Lung (tissue), 17 donors: ENCODE measurements at places on chromosomes 1 and 21. TPM values are rescaled to one million over a fixed set of nuclear protein-coding genes. Genes with fewer than 3 reads are reported as not detected.

SYCP1 gene
- total RNA-seq: not detected

SRGAP2B gene
- total RNA-seq: 49.8 TPM

PGLYRP4 gene
- 3.1 TPM for total RNA-seq

F3 gene
- 238 TPM for total RNA-seq

TEX50 gene
- total RNA-seq: not detected

DNA sequence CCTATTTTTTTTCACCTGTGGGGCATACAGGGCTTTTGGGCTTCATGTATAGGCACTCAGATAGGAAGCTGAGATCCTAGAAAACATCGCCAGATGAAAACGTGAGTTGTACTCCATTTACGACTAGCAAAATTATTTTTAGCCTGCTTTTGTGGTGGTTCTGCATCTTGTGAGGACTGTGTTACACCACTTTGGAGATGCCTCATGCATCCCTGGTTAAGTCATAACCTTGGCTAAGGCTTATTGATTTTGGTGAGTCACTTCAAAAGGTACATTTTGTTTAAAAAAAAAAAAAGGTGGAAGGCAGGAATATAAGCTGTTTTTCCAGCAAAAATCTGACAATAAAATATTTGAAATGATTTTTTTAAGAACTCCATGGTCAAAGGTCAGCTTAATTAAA is 101.8 kb upstream of the OLFM3 start:
- DNase-seq: no peak

DNA sequence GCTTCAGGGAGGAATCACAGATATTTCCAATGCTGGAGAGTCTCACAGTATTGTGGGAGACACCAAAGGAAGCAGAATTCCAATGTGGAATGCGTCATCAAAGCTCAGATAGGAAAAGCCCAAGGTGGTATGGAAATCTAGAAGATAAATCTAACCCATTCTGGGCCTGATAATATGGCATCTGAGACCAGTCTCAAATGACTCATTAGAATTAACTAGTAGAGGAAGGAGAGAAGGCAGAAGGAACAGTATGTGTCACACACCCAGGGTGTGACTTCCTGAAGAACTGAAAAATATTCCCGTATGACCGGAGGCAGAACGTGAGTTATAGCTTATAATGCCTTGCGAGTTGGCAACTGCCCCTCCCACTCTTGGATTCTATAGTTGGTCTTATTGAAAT is 499.2 kb downstream of the PLPP3 start:
- DNase-seq: no peak

GRCh38 chr1:28313702-28314546 is 14.9 kb upstream of the MED18 start:
- DNase-seq: no peak

DNA sequence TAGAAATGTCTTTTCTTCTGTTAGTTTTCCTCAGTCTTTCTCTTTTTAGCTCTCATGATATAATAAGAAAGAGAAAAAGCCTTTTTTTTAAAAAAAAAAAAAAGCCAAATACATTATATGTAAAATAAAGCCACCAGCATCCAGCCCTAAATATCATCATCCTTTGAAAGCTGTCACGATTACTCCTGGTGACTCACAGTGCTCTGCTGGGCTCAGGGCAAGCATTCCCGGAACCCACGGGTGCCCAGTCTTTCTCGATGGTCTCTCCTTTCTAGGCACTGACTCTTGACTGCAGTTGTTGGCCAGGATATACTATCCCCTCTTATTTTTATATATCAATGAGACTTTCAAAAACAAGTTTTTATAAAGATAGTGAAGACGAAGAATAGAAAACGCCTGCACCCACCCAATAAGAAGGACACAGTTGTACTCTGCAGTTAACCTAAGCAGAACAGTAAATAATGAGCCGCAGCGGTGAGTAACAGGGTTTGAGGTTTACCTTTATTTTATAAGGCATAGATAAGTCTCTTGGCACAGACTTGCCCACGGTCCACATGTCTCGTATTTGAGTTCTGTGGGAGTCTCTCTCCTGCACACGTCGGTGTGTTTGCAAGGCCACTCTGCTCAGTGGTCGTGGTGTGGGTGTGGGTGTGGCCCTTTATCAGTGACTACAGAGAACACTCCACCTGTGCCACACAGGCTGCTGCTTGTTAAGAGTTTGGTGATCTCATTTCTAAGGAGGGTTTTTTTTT is 15.7 kb upstream of the MX2 start:
- no peak for DNase-seq

DNA sequence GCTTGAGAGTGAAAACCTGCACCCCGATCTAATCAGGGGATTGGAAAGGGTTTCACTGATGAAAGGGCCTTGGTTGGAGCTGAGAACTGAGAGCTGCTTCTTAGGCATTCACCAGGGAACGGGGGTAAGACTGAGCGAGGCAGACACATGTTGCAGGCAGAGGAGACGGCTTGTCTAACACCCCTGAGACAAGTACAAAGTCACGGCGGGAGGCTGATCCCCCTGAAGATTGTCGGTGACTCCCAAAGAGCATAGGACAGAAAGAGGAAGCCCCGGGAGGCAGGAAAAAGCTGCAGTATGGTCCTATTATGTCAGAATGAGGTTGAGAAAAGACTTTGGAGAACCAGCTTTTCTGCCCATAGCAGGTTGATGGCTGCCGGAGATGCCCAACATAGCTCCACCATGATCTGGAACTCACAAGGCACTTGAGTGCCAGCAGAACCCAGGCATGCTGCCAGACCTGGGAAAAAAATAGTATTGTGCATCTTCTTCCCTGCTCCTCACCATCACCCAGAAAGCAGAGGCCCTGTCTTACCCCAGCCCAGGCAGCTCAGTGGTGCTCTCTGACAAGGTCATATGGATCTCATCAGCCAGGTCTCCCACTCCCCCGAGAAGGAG is 463.9 kb upstream of the PROX1 start:
- no peak for DNase-seq

DNA sequence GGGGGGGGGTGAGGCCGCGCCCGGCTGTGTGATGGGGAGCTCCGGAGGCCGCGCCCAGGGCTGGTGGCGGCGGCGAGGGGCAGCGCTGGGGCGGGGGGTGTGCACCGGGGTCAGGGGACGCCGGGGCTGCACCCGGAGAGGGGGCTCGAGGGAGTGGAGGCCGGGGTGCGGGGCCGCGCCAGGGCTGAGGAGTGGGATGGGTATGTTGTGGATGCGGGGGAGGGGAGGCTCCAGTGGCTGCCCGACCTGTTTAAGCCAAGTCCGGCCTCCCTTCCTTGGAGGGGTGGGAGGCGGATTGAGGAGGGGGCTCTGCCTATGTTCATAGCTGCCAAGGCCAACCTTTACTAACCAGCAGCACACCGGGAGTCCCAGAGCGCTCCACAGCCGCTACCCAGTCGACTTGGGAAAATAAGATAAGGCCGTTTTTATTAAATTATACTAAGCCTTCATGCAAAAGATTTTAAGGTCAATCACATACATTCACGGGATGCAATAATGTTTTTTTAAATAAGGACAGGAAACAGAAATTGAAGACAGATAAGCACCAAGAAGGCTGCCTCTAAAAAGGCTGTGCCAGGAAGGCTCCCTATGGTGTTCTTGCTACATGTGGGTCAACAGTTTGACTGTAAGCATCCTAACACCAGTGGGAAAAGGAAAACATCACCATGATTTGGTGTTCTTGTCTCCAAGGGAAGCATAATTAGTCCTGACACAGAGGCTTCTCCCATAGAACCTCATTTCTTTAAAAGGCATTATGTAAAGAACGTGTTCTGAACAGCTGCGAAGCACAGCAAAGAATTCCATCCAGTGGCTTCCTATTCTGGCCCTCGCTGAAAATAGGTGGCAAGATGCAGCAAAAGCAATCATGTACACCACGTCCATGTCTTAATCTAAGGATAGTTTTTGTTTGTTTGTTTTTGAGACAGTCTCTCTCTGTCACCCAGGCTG is 626 bp upstream of the HLCS start:
- DNase-seq: peak; percentile 36

- no peak for DNase-seq
Measured at GRCh38 chr1:163063610-163064009, 5.6 kb upstream of the RGS4 start.

DNA sequence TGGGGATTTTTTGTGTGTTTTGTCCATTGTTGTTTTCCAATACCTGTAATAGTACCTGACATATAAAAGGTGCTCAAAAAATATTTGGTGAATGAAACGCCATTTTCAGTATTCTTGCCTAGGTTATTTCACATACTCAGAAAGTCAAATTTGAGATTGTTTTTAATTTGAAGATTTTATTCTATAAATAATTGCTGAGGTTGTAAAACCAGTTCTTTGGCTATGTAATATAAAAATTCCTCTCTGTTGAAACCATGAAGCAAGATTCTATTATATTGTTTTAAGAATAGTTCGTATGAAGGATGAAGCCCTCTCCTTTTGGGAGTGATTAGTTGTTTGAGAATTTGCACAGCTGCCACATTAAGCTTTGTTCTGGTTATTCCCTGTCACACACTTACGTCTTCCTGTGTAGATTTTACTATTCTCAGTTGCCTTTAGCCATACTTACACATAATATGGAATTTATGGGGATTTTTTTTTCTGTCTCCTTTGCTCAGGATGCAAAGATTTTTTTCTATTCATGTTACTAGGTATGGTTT is 60.2 kb upstream of the MPC2 start:
- DNase-seq: no peak

GRCh38 chr1:170377896-170378634 is 153.9 kb upstream of the GORAB start:
- peak; percentile 23 for DNase-seq

DNA sequence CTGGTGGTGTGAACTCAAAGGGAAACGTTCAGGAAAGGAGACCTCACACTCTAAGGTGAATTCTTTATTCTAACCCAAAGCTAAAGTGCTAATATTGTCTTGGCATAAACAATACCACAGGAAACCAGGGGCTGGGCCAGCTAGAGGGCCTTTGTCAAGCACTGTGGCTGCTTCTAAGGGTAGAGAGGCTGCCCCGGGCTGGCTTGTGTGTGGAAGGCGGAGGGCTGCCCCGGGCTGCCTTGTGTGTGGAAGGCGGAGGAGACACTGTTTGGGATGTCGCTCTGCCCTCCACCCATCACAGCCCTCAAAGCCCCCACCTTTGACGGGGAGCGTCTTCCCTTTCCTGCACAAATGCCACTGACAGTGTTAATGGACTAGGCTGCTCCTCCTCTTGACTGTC is 216.8 kb downstream of the TOMM20 start:
- DNase-seq: no peak

GRCh38 chr1:203600782-203601513 is 25.7 kb upstream of the ATP2B4 start:
- DNase-seq: no peak

- peak; percentile 62 for DNase-seq
Measured at GRCh38 chr1:154943649-154944400, 7.3 kb upstream of the PMVK start.

GRCh38 chr21:33994373-33994772 is 78.8 kb upstream of the ATP5PO start:
- DNase-seq: no peak

DNA sequence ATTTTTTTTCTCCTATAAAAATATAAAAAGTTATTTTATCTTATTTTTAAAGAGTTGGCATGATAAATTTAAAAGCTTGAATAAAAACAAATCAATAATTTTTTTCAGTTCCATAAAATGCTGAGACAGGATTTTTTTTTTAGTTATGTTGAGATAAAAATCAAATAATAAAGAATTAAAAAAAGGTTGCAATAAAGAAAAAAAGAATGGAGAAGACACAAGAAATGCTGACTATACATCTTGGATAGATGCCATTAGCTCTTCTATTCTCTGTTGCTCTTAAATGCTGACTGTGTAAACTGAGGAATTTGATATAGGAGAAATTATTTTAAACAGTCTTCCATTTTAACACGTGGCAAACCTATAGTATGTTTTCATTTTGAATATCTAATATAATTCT is 2298.5 kb downstream of the MRPL39 start:
- no peak for DNase-seq

DNA sequence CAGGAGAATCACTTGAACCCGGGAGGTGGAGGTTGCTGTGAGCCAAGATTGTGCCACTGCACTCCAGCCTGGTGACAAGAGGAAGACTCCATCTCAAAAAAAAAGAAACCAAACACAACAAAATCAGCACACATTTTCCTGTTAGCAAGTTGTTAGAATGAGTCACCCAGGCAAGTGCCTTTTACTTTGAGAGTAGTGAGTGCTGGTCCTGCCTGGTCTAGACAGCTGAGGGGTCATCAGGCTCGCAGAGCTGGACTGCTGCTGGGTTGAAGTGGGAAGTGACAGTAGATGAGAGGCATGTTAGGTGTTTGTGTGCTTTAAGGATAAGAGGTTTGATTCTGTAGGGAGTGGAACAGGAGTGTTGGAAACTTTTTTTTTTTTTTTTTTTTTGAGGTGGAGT is 31.9 kb downstream of the GNPAT start:
- DNase-seq: no peak

DNA sequence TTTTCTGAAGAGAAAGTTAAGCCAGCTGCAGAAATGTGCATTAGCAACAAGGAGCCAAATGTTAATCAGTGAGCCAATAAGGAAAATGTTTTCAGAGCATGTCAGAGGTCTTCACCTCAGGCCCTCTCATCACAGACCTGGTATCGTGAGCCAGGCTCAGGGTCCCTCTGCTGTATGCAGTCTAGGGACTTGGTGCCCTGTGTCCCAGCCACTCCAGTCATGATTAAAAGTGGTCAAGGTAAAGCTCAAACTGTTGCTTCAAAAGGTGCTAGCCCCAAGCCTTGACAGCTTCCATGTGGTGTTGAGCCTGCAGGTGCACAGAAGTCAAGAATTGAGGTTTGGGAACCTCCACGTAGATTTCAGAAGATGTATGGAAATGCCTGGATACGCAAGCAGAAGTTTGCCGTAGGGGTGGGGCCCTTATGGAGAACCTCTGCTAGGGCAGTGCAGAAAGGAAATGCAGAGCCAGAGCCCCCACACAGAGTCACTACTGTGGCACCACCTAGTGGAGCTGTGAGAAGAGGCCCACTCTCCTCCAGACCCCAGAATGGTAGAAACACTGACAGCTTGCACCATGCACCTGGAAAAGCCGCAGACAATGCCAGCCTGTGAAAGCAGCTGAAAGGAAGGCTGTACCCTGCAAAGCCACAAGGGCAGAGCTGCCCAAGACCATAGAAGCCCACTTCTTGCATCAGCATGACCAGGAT is 1128.7 kb downstream of the AMY1C start:
- no peak for DNase-seq

DNA sequence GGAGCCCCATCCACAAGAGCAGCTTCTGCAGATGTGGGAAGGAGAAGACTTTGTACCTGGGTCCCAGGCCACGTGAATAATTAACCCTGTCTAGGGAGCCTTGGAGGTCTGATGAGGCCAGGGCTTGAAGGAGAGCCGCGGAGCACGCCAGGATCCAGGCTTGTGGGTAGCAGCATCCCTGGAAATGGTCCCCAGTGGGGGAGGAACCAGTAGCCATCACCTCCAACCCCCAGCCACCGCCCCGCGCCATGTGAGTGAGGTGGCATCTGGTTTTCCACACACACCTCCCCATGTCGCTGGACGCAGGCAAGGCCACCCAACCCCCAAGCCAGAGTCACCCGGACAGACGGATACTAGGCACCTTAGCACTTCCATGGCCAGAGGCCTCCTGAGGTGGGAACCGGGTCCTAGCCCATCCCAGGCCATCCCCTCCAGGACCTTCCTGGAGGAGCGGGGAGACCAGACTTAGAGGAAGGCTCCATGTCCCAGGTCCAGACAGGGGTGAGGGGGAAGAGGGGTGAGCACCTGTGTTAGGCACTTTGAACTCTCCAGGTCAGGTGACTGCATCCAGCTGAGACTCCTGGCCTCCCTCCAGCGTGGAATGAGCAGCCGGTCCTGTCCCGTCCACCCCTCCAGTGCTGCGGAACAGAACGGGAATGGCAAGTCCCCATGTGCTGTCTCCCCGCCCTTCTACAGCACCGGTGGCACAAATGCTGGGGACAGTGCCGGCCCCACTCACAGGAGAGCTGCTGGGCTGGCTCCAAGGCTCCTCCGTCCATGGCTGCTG is 53.2 kb downstream of the RIPK4 start:
- no peak for DNase-seq

GRCh38 chr1:13540866-13541265 is 27.1 kb upstream of the LRRC38 start:
- no peak for DNase-seq
